ENCODE measurements at places on chromosomes 7 and 10.

DNA sequence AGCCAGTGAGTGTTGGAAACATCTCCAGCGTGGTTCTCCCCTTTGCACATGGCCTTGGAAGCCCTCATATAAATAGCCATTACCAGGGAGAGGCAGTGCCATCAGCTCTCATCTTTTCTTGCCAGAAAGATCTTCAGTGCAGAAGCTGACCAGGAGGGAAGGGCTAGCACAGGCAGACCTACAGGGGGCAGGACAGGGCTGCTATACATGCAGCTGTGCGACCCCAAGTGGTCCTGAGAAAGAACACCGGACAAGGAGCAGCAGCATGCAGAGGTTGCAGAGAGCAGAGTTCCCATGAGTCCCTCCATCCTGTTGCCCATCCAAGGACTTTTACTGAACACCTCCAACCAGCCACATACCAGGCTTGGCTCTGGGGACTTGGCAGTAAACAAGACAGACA is 17.1 kb downstream of the GRID1 start:
- no peak for DNase-seq

GRCh38 chr7:129782818-129783583 is 169.8 kb downstream of the UBE2H start:
- DNase-seq = no peak

- DNase-seq = no peak
Observed at GRCh38 chr7:74455291-74455804, 1.6 kb downstream of the GTF2IRD1 start.

GRCh38 chr7:123692471-123692877 is 36.8 kb downstream of the LMOD2 start:
- DNase-seq = no peak

DNA sequence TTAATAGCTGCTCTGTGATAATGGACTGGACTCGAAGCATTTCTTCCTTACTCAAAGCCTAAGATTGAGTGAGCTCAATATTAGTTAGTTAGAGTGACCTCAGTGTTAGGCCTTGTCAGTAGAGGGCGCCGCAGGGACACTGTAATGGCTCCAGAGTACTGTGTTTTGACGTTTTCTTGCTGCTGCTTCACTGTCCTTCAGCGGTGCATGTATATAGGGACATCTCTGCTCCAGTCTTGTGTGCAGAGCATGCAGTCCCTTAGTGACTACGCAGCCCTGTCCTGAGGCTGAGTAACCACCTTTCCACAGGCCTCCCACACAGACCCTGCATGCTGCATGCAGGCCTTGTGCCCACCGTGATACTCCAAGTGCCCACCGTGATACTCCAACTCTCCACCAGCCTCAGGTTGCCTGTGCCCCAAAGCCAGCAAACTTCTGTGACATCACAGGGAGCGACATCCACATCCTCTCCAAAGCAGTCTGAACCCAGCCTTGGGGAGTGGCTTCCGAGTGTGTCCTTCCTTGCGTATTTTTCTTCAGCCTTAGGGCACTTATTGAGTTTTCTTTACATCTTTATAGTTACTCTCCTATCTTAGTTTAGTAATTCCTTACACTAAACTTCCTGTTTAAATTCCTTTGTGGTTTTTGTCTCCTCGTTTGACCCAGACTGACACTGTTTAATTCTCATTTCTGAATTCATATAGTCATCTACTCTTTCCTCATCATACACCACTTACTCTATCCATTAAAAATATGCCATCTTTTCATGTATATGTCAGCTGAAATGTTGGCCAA is 118.2 kb downstream of the JAZF1 start:
- peak; percentile 44 for DNase-seq

GRCh38 chr10:132309879-132310591 is 2.3 kb upstream of the STK32C start:
- no peak for DNase-seq

GRCh38 chr7:107080533-107080932 is 36.0 kb downstream of the PRKAR2B start:
- DNase-seq = no peak

- no peak for DNase-seq
Observed at GRCh38 chr7:2523461-2523936, 3.9 kb downstream of the LFNG start.

- DNase-seq = no peak
Observed at GRCh38 chr10:79034271-79034876, 34.4 kb upstream of the ZMIZ1 start.

DNA sequence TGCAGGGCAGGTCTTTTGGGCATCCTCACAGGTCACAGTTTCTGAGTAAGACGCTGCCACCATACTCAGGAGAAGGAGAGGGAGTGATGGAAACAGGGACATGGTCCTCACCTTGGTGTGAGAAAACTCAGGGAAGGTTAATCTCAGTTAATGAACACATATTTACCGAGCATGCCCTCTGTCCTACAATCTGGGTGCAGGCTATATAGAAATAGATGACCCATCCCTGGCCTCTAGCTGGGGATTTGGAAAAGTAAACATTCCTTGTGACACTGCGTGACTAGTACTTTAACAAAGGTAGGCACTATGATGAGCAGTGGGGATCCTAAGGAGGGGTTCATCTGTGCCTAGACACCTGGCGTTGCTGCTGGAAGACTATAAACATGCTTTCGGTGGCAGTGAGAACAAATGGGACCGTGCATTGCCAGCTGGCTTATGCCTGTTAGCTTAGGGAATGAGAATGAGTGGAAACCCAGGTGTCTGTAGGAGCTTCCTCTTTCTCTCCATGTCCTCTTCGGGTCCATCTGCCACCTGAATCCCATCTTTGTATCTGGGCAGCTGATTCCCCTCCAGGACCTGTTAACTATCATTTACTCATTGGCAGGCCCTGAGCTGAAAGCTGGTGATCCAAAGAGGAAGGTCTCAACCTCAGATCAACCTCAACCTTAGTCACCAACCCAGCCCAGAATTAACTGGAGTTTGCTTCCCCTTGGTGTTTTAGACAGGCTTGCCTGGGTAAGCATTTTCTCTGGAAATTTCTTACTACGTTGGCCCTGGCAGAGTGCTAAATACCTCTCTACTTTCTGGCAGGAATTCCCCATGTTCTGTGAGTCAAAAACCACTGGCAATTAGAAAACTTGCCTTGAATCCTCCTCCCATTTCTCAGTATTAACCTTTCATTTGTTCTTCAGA is 794 bp downstream of the MBL2 start:
- peak; percentile 19 for DNase-seq

GRCh38 chr10:69073026-69073425 is 14.9 kb upstream of the SRGN start:
- DNase-seq = no peak

DNA sequence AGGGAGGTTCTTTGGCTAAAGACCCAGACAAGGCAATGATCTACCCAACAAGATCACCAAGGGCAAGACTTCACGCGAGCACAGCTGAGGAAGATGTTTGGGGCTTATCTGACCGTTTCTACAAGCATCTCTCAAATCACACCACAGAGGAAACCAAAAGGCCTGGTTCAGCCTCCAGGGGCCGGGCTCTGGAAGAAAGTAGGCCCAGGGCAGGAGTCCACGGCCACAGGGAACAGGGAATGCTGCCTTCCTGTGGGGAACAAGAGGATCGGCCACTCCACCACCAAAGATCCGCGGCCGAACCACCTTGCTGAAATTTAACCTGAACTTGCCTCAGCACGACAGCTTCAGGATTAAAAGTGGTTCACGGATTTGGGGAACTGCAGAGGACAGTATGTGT is 332.5 kb downstream of the PTPRN2 start:
- DNase-seq = no peak

DNA sequence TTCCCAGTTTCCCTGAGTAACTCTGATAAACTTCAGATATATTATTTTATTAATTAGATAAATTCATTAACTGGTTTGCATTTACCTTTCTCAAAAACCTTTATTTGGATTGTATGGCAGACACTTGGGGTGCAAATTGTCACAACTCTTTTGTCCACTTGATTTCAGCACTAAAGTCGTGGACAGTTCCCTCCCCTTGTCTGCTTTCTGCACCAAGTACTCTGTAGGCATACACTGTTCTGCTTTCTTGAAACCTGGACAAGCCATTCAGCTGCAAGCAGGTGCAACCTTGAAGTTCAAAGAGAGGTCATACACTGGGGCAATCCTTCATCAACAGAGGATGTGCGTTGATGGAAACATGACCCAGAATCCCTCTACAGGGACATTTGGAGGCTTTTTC is 162.9 kb downstream of the ARL5B start:
- DNase-seq = peak; percentile 54

DNA sequence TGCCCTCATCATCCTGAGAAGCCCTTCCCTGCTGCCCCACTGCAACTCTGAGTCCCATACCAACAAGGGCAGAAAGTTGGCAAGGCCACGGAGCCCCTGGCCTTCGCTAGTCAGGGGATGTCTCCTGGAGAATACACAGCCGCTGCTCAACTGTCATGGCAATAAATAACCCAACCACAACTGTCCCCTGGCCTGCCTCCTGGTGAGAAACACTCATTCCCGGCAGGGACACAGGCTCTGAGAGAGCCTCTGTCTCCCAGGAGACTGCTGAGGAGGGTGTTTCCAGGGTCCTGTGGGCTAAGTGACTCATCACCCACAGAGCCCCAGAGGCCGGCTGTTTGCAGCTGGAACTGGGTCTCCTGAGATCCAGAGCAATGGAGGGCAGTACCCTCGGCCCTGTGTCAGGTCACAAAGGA is 354.1 kb downstream of the TNS3 start:
- DNase-seq = peak; percentile 87

GRCh38 chr7:20503278-20503950 is 112.1 kb upstream of the ABCB5 start:
- DNase-seq = no peak

GRCh38 chr10:130941886-130942285 is 369.6 kb downstream of the TCERG1L start:
- DNase-seq = no peak

- DNase-seq = peak; percentile 89
Observed at GRCh38 chr10:63722537-63722936, 201.3 kb downstream of the REEP3 start.

GRCh38 chr10:137606-138005 is 2.4 kb downstream of the ZMYND11 start:
- peak; percentile 49 for DNase-seq

GRCh38 chr7:42972699-42973500 is 40.7 kb downstream of the MRPL32 start:
- DNase-seq = peak; percentile 99

- DNase-seq = no peak
Observed at GRCh38 chr10:129048513-129048912, 418.5 kb upstream of the MGMT start.

- DNase-seq = no peak
Observed at GRCh38 chr10:114492351-114493037, 88.2 kb upstream of the AFAP1L2 start.

GRCh38 chr10:7419998-7420397 is 9.2 kb upstream of the SFMBT2 start:
- no peak for DNase-seq

GRCh38 chr10:70843333-70843732 is 27.6 kb downstream of the SGPL1 start:
- no peak for DNase-seq

DNA sequence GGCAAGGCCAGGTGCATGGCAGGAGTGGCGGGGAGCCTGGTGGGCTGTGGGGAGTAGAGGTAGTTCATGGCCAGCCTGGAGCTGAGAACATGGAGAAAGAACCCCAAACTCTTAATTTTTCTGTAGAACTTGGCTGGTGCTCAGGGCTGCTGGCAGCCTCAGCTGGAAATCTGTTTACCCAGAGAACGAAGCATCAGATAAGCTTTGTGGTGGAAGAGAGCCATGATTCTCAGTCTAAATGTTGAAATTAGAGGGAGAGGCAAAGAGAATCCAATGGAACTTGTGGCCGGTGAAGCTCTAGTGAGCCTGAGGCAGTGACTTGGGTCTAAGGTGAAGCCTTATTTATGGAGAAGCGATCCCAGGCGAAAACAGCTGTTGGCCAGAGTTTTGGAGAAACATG is 126.4 kb downstream of the CCDC3 start:
- DNase-seq = peak; percentile 16

DNA sequence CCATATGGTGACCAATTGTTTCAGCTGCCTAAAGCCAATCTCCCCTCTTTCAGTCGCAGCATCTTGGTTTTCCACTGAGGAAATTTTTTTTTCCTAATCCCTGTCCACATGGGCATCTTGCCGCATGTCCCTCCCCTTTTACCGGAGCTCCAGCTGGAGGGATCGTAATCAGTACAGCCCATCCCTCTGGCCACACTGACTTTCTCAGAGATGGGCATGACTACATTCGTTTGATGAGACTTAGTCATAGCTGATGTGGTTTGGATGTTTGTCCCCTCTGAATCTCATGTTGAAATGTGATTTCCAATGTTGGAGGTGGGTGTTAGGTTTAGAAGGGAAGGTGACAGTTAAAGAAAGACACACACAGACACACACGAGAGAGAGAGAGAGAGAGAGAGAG is 186.8 kb upstream of the CXCL12 start:
- DNase-seq = peak; percentile 70

DNA sequence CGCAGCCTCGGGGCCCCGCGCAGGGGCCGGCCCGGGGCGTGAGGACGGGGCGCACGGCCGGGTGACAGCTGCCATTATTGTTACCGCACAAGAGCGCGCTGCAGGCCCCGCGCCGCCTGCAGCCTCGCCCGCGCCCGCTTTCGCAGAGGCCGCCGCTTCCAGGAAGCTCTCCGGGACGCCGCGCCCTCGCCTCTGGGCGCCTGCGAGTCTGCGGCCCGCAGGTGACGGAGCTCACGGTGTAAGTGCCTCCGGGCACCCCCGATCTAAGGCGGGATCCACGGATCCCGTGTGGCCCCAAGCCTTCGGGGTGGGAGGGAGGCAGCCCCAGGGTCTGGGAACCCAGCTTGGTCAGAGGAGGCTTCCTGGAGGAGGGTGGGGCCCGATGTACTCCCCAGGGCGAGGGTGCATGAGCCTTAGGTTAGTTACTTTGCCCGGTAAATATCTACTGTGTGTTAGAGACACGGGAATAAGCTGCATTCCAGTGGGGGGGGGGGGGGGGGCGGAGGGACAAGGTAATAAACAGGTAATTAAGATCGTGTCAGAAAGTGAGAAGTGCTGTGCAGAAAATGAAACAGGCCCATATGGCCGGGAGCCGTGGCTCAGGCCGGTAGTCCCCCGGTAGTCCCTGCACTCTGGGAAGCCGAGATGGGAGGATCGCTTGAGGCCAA is 638 bp downstream of the IQCE start:
- no peak for DNase-seq

DNA sequence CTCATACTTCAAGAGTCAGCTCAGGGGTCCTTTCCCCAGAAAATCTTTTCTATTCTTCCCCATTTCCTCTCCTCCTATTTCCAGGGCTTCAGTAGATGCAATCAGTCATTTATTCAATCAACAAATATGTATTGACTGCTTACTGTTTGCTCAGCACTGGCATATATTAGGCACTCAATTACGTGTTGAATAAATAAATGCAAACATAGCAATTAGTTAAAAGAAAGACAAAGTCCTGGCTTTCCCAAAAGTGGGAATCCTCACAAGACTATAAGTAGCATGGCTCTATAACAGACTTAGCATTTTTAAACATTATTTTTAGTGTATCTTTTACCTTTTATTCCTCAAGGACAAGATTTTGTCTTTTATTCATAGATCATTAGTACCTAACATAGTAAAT is 111.6 kb downstream of the CHCHD3 start:
- DNase-seq = no peak
